MV-4-11 (cell line): ENCODE measurements at places on chromosomes 5 and 9.

DNA sequence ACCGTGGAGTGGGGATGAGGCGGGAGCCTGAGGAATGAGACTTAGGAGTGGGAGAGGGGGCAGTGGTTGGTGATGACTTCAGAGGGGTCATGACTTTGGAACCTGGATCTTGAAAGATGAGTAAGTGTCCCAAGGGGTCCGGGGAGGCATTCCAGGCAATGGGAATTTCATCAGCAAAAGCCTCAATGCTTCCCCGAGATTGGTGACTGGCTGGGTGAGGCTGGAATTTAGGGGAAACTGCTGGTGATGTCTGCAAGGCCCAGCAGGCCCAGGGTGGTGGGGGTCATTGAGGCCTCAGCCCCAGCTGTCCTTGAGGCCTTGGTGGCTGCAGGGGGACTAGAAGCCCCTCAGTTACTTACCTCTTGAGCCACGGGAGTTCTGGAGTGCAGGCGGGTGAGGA, 7.5 kb downstream of the NDST1 start:
- DNase-seq = no peak

- DNase-seq = no peak
Measured at GRCh38 chr5:169666365-169666764, 29.3 kb downstream of the DOCK2 start.

DNA sequence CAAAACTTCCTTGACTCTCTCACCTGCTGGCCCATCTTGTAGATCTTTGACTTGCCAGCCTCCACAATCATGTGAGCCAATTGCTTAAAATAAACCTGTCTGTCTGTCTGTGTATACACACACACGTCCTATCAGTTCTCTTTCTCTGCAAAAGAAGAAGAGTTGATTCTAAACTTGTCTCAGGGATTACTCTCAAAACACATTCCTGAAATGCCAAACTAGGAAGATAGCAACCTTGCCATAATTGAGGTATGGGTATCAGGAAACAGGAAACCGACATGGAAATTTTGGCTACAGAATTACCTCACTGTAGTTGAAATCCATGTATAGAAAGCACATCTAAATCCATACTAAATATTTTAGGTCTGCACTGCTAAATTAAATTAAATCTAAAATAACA, 483.4 kb downstream of the PLK2 start:
- DNase-seq = no peak

- DNase-seq = no peak
Measured at GRCh38 chr5:113233606-113234005, 201.2 kb downstream of the TSSK1B start.

GRCh38 chr5:41182666-41183065, 30.7 kb downstream of the C6 start:
- no peak for DNase-seq

GRCh38 chr5:82154776-82155175, 123.4 kb downstream of the RPS23 start:
- DNase-seq = no peak

DNA sequence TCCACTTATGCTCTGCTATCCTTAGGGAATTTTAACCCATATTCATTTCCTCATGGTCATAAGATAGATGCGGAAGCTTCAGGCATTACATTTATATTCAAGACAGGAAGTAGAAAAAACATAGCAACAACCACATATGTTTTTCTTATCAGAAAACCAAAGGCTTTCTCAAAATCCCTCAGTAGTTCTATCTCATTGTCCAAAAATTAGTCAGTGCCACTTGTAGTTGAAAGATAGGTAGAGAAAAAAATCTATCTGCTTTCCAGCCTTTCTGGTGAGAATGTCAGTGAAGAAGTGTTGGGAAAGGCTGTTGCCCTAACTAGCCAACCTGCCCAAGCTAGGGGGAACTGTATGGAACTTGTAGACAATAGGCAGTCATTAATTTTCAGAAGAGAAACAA, 23.5 kb upstream of the MOCS2 start:
- no peak for DNase-seq

GRCh38 chr5:122982376-122982775, 54.1 kb downstream of the PPIC start:
- no peak for DNase-seq

- no peak for DNase-seq
Measured at GRCh38 chr9:124386201-124386600, 29.0 kb downstream of the PSMB7 start.

GRCh38 chr9:130698514-130698913, 4.9 kb downstream of the EXOSC2 start:
- no peak for DNase-seq

DNA sequence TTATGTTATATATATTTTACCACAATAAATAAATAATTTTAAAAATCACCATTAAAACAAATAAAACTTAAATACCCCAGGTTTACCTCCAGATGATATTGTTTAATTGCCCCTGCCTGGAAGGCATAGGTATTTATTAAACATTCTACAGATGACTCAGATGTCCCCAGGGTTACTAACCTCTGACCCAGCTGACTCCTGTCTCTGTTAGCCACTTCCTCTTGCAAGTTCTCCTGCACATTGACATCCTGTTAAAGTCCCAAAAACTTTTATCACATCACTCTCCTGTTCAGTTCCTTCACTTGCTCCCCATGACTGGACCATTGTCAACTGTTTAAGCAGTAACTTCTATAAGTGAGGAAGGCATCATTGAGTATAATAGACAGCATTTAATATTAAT, 37.0 kb upstream of the RAB3C start:
- DNase-seq = peak; percentile 94

GRCh38 chr5:104088876-104089778, 526.5 kb upstream of the NUDT12 start:
- peak; percentile 62 for DNase-seq

DNA sequence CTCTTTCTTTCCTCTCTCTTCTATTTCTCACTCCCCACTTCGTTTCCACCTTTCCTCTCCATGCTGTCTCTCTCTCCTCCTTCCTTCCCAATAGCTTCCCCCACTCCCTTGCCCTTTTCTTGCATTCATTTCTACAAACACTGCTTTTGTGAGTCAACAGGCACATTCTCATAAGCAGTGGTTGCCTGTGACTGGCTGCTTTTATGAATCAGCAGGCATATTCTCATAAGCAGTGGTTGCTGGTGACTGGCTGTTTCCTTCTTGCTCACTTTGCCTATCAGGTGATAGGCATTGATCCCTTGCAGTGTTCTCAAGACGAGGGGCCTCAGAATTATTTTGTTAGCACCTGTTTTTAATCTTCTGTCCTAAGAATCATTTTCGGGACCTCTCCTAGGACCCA, 116.1 kb upstream of the ACTBL2 start:
- no peak for DNase-seq

GRCh38 chr9:136386018-136386417, 12.5 kb upstream of the CARD9 start:
- peak; percentile 99 for DNase-seq

DNA sequence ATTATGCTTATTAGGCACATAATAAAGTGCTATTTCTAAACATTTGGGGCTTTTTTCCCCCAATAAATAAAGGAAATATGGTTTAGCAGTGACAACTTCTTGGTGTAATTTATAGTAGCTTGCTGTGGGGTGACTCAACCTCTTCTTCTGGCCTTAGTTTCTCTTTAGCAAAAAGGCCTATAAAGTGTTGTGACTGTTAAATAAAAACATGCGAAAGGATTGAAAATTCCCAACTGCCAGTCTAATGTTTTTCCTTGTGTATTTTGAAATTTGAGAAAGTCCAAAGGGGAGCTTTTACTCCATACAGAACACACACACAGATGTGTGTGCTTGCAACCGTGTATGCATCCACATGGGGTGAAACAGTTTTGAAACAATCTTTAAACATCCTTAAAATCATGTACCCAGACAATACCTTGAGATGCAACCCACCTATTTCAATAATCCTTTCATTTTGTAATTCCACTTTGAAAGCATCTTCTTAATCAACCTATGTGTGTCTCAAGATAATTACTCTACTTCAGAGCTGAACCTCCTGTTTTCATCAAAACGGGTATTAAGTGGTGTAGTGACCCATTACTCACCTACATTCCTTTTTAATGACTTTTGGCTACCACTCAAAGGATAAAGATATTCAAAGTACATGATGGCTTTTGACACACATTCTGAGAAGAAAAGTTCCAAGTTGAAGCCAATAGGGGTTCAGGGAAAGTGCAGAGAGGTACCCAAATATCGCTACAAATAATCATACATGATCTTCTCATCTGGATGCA, 123.8 kb downstream of the DROSHA start:
- DNase-seq = no peak

DNA sequence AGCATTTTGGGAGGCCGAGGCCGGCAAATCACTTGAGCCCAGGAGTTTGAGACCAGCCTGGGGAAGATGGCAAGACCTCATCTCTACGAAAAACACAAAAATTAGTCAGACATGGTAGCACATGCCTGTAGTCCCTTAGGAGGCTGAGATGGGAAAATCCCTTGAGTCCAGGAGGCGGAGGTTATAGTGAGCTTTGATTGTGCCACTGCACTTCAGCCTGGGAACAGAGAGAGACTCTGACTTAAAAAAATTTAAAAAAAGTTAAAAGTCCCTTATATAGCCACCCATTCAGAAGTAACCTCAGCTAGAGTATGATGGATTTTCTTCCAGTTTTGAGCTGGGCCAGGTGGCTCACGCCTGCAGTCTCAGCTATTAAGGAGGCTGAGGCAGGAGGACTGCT, 72.4 kb downstream of the UGCG start:
- DNase-seq = no peak
